ENCODE measurements at places on chromosomes 16 and 17.
A peak's percentile ranks its signal among the peaks of the same experiment; 100 is the strongest.

DNA sequence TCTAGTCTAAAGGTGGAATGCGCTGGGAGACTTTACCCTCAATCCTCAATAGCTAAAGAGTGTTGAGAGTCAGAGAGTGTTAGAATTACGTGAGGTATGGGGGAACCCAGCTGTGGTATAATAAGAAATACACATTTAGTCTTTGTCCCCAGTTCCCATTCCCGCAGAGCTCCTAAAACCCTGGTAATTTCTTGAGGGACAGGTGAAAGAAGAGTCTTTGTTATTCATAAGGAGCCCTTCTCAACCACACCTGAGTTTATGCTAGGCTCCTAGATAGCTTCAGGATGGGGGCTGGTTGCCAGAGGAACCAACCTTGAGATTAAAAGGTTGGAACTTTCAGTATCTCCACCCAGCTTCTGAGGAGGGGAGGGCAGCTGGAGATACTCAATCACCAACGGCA is 5.8 kb downstream of the ZNF18 start:
- no peak for DNase-seq

- DNase-seq, result no peak
These were observed 541 bp downstream of the CCL3 start for GRCh38 chr17:36089339-36089865.

GRCh38 chr17:76881408-76881807 is 13.2 kb downstream of the MGAT5B start:
- DNase-seq, result no peak

DNA sequence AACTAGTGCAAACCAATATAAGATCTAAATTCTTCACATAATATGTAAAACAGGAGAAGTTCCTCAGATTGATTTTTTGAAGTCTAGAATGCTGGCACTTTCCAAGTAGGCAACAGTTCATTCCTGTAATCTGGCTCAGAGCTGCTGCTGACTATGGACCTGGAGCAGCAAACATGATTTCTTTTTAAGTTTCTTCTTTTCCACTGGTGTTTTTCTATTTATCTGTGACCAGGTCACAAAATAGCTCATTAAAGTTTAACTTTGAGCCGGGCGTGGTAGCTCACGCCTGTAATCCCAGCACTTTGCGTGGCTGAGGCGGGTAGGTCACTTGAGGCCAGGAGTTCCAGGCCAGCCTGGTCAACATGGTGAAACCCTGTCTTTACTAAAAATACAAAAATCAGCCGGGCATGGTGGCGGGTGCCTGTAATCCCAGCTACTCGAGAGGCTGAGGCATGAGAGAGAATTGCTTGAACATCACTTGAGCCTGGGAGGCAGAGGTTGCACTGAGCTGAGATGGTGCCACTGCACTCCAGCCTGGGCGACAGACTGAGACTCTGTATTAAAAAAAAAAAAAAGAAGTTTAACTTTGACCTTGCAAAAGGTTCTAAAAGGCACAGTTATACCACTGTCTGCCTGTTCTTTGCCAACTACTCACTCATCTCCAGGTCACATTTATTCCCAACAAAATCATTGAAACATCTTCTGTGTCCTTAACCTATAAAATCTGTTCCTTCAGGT is 29.4 kb upstream of the SLC13A2 start:
- DNase-seq, result no peak

DNA sequence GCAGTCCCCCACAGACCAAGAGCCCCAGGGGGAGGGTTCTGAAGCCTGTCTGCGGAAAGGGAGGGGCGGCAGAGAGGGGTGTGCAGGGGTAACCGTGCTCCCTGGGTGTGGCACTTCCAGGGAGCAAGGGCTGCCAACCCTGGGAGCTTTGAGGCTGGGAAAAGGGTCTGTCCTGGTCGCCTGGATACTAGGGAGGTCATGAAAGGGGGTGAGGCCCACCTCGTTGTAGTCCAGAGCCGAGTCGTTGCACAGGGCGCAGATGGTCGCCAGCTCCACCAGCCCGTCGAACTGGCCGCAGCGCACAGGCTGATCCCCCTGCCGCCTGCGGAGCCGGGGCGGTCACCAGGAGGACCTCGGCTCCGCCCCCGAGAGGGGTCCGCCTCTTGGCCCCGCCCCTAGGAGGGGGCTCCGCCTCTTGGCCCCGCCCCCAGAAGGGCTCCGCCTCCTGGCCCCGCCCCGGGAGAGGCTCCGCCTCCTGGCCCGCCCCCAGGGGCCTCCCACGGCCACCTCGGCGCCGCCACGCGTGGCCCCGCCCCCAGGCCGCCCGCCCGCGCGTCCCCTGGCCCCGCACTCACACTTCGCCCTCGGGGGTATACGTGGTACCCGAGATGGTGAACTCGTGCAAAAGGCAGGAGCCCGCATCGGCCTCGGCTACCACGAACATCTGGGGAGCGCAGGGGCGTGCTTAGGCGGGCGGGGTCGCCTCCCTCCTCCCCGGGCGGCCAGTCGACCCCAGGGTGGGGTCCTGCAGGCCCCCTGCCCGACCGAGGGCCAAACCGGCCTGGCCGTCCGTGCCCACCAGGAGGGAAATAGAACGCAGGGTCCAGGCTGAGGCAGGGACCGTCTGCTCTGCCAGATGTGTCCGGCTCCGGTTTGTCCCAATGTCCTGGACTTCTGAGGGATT is 19.5 kb downstream of the ATP2A3 start:
- DNase-seq, result no peak

- DNase-seq, result peak; percentile 16
These were observed 923 bp downstream of the GDPD3 start for GRCh38 chr16:30112197-30113030.

DNA sequence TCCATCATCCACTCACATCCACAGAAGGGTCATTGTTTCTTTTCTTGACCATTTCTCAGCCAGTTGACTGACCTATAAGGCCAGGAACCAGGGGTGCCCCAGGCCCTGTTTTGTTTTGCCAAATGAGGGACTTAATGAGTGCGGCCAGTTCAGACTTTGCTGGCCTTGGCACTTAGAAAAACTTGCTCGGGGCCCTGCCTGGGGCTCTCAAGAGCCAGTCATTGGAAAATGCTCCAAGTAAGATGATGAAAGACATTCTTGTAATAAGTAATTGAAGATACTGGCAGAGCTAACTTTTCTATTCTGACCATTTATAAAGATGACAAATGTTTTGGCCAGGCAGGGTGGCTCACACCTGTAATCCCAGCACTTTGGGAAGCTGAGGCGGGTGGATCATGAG is 29.0 kb upstream of the CLEC18B start:
- DNase-seq, result no peak

GRCh38 chr17:1946021-1946932 is 78.9 kb downstream of the RTN4RL1 start:
- DNase-seq, result no peak

DNA sequence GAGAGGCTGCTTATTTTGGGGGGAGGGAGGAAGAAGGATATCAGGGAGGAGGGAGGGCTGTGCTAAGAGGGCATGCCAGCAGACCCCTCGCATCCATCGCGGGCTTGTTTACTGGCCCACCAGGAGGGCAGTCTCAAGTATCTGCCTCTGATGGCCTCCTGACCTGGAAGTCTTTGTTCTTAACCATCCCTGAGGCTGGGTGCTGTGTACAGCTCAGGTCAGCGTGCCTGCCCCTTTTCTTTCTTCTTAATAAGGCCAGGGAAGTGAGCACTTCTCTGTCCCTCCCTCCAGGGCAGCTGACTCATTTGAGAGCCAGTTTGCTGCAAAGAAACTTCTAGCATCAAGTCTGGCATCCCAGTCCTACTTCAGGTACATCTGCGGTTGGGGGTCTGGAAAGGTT is 157.0 kb downstream of the CCDC182 start:
- no peak for DNase-seq

GRCh38 chr17:7705269-7706255 is 560 bp downstream of the EFNB3 start:
- DNase-seq, result no peak

DNA sequence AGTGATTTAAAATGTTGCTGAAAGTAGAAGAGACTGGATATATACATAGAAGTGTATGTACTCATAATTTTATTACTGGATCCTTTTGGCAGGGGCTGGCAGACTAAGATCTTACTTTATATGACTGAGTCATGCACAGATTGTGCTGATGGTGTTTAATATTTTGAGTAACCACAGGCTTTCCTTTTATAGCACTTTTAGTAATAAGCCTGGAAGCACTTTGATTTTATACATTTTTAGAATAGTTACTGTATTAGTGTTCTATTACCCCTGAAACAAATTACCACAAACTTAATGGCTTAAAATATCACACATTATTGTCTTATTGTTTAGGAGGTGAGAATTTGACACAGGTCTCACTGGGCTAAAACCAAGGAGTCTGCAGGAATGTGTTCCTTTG is 113.4 kb upstream of the CDH8 start:
- no peak for DNase-seq

GRCh38 chr17:56777859-56778258 is 55.9 kb downstream of the C17orf67 start:
- no peak for DNase-seq

DNA sequence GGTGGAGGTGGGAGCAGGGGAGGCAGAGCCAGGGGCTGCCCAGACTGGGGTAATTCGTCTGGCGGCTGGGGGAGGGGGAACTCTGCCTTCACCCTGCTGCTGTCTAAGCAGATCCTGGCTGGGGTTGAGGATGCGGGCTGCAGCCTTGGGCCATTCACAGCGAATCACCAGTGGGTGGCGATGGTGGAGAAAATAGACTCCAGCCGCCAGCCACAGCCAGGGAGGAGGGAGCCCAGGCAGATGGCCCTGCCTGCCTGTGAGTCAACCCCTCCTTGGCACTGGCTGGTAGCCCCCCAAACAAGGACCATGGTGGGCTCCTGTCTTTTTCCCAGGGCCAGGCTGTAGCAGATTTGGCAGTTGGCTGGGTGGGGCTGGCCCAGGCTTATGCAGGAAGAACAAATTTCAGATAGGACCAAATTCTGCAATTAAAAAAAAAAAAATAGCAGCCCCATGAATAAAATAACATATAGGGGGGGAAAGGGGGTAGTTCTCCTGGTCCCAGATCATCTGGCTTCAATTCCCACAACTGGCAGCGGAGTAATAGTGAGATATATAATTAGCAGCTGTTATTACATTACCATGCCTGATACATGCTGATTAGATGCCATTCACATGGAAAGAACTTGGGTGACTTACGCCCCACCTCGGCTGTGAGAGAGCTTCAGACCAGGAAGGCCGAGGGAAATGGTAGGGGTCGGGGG is 41.5 kb upstream of the CDH5 start:
- DNase-seq, result peak; percentile 40

DNA sequence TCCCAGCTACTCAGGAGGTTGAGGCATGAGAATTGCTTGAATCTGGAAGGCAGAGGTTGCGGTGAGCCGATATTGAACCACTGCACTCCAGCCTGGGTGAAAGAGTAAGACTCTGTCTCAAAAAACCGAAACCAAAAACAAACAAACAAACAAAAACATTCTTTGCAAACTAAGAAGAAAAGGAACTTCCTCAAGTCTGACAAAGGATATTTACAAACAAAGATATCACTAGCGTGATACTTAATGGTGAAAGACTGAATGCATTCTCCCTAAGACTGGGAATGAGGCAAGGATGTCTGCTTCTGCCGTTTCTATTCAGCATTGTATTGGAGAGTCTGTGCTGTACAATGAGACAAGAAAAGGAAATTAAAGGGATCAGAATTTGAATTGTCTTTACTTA is 10.5 kb upstream of the MPO start:
- no peak for DNase-seq

GRCh38 chr17:5019475-5019956 is 15.7 kb downstream of the SLC52A1 start:
- DNase-seq, result no peak

- no peak for DNase-seq
These were observed 24.2 kb downstream of the TPSD1 start for GRCh38 chr16:1279945-1280589.

- no peak for DNase-seq
These were observed 126.6 kb downstream of the SOCS1 start for GRCh38 chr16:11129378-11129781.

- no peak for DNase-seq
These were observed 9.2 kb downstream of the PAFAH1B1 start for GRCh38 chr17:2602597-2603017.

GRCh38 chr17:81976332-81977210 is 858 bp upstream of the ASPSCR1 start:
- no peak for DNase-seq

GRCh38 chr17:45871718-45872117 is 22.6 kb upstream of the MAPT start:
- DNase-seq, result no peak

DNA sequence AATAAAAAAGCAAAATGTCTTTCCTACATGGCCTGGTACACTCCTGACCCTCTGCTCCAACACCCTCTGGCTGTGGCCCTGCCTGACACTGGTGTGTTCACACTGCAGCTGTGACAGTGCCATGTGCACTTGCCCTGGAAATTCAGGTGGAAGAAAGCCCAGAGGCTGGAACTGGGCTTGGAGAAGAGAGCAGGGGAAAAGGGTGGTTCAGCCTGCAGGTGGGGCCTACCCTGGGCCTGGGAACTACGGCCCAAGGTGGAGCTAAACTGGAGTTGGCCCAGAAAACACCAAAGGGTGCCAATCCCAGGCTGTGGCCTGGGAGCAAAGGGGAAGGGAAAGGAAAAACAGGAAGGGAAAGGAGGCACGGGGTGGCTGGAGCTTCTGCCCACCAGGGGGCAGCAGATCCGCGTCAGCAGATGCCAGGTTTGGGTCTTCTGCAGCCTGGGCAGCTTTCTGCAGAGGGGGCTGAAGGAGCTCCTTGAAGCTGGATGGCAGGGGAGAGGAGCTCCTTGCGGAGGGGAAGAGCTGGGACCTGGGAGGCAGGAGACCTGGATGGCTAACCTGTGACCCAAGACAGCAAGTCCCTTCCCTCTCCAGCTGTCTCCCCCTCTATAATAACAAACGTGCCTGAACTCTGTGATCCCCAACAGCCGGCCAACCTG is 15.4 kb upstream of the CTCF start:
- peak; percentile 64 for DNase-seq

DNA sequence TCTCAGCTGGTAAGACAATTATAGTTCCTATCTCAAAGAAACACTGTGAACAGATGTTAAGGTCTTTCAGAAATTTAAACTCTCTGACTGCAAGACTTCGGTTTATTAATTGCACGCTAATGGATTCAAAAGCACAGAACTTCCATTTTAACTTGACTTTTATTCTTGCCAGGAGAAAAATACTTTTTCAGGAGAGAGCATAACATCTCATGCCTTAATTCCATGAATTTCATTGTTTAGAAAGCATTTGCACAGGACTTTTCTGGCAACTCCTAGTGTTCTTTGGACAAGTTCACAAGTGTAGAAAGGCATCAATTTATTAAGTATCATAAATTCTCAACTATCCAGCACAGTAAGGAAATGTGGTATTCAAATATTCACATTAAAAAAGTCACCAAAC is 22.4 kb downstream of the STX8 start:
- no peak for DNase-seq

GRCh38 chr17:1011138-1011537 is 14.2 kb downstream of the TIMM22 start:
- no peak for DNase-seq

Data from anterior cingulate cortex (tissue), 58 donors.